Activated T-helper 2 cell treated with anti-CD3 and anti-CD28 coated beads, Interferon-gamma antibody, Interleukin-2, Interleukin-4, amounts not matched to agents 10 μg/mL and 5 μg/mL and 100 μg/mL, durations not matched to agents 14 hours and 24 hours and 36 hours (primary cell): ENCODE measurements at places on chromosomes 7 and 10. TPM values are rescaled to one million over a fixed set of nuclear protein-coding genes. Genes with fewer than 3 reads are reported as not detected.

Gene ZNF32
- 12.1 and 12.9 TPM in 2 replicates for total RNA-seq

GRCh38 chr7:16668049-16668858 lies 22.3 kb downstream of the BZW2 start:
- peaks cover 20% of the 10 kb centered on the region for H3K4me1 ChIP-seq
- H3K36me3 ChIP-seq, result peaks cover 75% of the 10 kb centered on the region
- H3K4me3 ChIP-seq, result no peak overlapping the region

DNA sequence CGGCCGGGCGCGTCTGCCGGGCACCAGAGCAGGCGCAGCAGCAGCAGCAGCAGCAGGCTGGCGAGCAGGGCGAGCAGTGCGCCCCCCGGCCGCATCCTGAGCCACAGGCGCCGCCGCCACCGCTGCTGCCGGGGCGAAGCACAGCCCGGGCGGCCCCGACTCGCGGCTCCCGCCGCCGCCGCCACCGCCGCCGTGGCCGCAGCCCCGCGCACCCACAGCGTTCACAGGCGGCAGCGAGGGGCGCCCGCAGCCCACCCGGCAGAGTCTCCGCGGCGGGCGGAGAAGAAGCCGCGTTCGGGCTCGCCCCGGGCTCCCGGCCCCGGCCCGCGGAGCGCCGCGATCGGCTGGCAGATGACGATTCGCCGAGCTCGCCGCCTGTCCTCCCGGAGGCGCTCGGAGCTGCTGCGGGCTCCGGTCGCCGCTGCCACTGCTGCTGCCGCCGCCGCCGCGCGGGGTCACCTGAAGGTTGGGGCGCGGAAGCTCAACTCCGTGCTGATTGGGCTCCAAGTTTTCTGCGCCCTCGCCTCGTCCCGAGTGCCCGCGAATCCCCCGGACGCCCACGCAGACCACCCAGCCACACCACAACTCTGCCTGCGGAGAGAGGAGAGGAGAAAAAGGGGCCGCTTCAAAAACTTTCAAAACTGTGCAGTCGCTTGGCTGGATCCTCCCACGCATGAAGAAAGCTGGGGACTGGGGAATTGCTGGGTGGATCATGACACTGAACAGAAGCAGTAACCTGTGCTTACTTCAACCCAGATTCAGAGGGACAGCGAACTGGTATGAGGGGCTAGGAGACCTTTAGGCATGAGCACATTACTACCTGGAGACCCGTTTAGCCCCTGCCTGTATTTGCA lies at the start of gene ST8SIA6:
ST8SIA6 (minus strand) TSS at position 435 of the 854 bp plus-strand sequence; CDS start at position 95, 340 bp downstream.
- peak within 1 kb of the TSS; percentile 78 for H3K4me3 ChIP-seq
- no peak within 1 kb of the TSS for H3K27ac ChIP-seq
- H3K27me3 ChIP-seq, result peaks cover 60% of the 10 kb centered on the region
- H3K4me1 ChIP-seq, result peaks cover 10% of the 10 kb centered on the region

- H3K36me3 ChIP-seq, result no peaks in the 10 kb centered on the region
- no peak for DNase-seq
- H3K27ac ChIP-seq, result no peak within 1 kb of the TSS
- no peaks in the 10 kb centered on the region for H3K4me1 ChIP-seq
- H3K4me3 ChIP-seq, result no peak within 1 kb of the TSS
Measured at GRCh38 chr10:5364890-5365338, at the start of gene UCN3. TSS of gene UCN3 (plus strand) at chr10:5364966. CDS start at chr10:5373721, 8,755 bp downstream.

DNA sequence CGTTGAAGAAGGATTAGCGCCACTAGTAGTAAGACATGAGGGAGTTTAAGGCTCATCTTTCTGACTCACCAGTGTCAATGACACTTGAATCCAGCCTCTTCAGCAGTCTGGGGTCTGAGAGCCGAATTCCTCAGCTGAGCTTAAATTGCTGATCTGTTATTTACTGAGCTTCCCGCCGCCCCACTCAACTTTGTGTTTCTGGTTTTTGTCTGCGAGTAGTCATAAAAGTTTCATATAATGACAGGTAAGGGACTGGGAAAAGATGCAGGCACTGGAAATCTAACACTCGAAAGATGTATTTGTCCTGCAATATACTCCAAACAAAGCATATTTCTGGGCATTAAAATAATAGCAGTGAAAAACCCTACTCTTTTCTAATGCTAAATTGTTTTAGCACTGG lies 51.2 kb upstream of the RELN start:
- H3K27me3 ChIP-seq, result peaks cover 4% of the 10 kb centered on the region
- no peaks in the 10 kb centered on the region for H3K36me3 ChIP-seq
- no peaks in the 10 kb centered on the region for H3K4me1 ChIP-seq

GRCh38 chr10:71939861-71940474 lies 24.2 kb upstream of the CHST3 start:
- H3K27me3 ChIP-seq, result peaks cover 1% of the 10 kb centered on the region
- H3K27ac ChIP-seq, result no peak overlapping the region
- peaks cover 9% of the 10 kb centered on the region for H3K36me3 ChIP-seq
- H3K4me3 ChIP-seq, result no peak overlapping the region

DNA sequence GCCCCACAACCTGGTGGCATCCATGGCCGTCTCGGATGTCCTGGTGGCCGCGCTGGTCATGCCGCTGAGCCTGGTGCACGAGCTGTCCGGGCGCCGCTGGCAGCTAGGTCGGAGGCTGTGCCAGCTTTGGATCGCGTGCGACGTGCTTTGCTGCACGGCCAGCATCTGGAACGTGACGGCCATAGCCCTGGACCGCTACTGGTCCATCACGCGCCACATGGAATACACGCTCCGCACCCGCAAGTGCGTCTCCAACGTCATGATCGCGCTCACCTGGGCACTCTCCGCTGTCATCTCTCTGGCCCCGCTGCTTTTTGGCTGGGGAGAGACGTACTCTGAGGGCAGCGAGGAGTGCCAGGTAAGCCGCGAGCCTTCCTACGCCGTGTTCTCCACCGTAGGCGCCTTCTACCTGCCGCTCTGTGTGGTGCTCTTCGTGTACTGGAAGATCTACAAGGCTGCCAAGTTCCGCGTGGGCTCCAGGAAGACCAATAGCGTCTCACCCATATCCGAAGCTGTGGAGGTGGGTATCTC lies 1.1 kb downstream of the HTR5A start:
- H3K4me3 ChIP-seq, result no peak overlapping the region
- H3K27ac ChIP-seq, result no peak overlapping the region
- peaks cover 6% of the 10 kb centered on the region for H3K4me1 ChIP-seq
- H3K36me3 ChIP-seq, result no peaks in the 10 kb centered on the region
- peaks cover 36% of the 10 kb centered on the region for H3K27me3 ChIP-seq
- DNase-seq, result no peak

GRCh38 chr7:2777898-2778535 lies 66.1 kb downstream of the GNA12 start:
- peaks cover 57% of the 10 kb centered on the region for H3K4me1 ChIP-seq
- H3K27me3 ChIP-seq, result no peaks in the 10 kb centered on the region
- peak overlapping the region; percentile 53 for H3K27ac ChIP-seq
- no peak for DNase-seq
